Vagina (tissue), 2 donors: ENCODE measurements at places on chromosomes 2 and 18. TPM values are rescaled to one million over a fixed set of nuclear protein-coding genes. Genes with fewer than 3 reads are reported as not detected.

Gene EMILIN1
- total RNA-seq, result 100 TPM

Gene ZNF142
- 22.8 TPM for total RNA-seq

- DNase-seq, result no peak
Measured at GRCh38 chr18:77160515-77160914, 27.9 kb upstream of the MBP start.

DNA sequence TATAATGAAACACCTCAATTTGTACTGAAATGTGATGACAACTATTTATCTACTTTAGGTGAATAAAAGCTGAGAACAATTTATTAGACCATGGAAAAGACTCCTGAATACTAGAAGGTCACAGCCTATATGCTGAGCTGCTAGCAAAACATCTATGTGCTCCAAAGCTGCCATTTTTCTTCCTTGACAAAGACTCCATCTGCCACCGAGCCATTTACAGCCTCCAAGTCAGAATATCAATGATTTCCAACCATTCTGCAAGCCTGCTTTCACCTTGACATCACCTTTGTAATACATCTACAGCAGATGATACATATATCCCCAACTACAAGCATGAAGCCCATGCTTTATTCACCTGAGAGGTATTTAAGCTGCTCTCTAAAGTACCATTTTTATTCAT, 84.9 kb downstream of the BAZ2B start:
- DNase-seq, result no peak

Gene TXNDC2
- 0.49 TPM for total RNA-seq

Gene SLC5A7
- 1.7 TPM for total RNA-seq

DNA sequence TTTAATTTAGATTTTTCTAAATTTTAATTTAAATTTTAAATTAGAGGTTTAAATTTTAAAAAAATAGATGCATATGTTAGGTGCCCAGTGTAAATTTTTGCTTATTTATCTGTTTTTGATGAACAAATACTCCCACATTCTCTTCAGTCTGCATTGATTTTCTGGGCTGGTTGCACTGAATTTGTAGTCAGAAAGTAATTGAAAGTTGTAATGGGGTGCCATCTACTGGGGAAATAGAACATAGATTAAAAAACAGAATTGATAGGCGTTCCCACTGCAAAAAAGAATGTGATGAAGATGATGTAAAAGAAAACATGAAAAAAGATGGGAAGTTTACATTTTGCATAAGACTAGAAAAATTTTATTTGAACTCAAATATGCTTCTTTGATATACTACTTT, 51.7 kb upstream of the CCDC85A start:
- no peak for DNase-seq

Gene NOL4
- total RNA-seq, result not detected

Gene SERPINB3
- total RNA-seq, result 464 TPM

Gene CRYBA2
- not detected for total RNA-seq

DNA sequence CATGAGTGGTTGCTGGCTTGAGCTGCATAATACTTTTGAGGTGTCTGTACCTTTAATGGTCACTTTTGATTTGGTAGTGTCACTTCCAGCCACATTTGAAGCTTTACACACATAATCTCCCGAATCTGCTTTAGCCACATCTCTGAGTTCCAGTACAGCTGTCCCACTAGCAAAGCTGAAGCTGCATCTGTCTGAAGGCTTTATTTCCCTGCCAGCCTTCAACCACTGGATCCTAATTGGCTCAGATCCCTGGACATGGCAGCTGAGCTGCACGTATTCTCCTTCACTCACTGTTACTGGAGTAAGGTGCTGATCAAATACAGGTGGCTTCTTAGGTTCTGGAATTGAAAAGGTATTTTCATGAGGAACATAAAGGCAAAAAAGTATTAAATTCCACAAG, 99.7 kb downstream of the TTN start:
- no peak for DNase-seq

DNA sequence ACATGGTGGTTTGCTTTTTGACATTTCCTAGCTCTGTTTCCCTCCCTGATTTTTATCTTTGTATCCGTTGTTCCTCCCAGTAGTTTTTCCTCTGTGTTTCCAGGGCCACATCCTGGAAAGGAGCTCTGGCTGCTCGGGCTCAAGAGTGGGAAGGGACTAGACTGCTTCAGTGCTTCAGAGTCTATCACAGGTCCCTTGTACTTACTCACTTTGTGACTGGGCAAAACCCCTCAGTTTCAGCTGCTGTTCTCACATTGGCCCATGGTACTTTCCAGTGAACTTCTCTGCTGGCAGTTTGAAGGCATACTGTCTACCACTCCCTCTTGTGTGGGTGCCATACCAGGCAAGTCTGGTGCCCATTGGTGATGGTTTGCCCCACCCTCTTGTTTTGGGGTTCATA, 7.5 kb upstream of the STAMBP start:
- peak; percentile 37 for DNase-seq

GRCh38 chr2:176768185-176768584, 444.4 kb upstream of the HNRNPA3 start:
- no peak for DNase-seq

GRCh38 chr18:48885266-48885923, 65.4 kb downstream of the SMAD7 start:
- no peak for DNase-seq

- DNase-seq, result no peak
Measured at GRCh38 chr2:142175813-142176338, 45.1 kb upstream of the LRP1B start.

GRCh38 chr2:43417300-43417699, 178.5 kb downstream of the THADA start:
- DNase-seq, result no peak

Gene SERPINB12
- total RNA-seq, result 20.1 TPM

- no peak for DNase-seq
Measured at GRCh38 chr2:42328148-42328833, 32.7 kb downstream of the COX7A2L start.

- no peak for DNase-seq
Measured at GRCh38 chr2:25115902-25116301, 52.5 kb downstream of the POMC start.

GRCh38 chr2:33900610-33901009, 301.5 kb upstream of the FAM98A start:
- DNase-seq, result no peak

DNA sequence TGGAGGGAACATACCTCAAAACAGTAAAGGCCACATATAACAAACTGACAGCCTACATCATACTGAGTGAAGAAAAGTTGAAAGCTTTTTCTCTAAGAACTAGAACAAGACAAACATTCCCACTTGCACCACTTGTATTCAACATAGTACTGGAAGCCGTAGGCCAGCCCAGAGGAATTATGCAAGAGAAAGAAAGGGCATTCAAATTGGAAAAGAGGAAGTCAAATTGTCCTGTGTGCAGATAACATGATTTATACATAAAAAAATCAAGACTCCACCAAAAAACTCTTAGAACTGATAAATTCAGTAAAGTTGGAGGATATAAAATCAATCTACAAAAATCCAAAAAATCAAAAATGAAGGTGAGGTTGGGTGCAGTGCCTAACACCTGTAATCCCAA, 8.0 kb upstream of the KDM3A start:
- no peak for DNase-seq

GRCh38 chr2:155368934-155369333, 670.4 kb downstream of the KCNJ3 start:
- no peak for DNase-seq

DNA sequence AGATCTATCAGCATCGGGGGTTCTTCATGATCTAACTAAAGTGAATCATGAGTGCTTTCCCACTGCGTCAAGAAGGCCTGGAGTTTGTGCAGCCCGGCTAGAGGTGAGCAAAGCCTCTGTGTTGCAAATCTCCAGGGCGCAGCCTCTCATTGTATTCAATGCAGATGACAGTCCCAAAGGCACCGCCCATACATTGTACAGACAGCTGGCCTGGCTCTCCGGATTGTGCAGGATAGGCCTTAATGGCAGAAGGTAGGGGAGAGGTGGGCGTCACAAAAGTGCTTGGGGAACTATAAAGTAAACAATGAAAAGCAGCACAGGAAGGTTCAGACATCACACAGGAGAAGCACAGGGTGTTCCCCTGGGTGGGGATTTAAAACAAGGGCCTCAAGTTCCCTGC, 907 bp upstream of the GYPC start:
- peak; percentile 49 for DNase-seq

Gene PLGLB1
- 2.2 TPM for total RNA-seq

- DNase-seq, result no peak
Measured at GRCh38 chr2:68762665-68763064, 28.1 kb downstream of the ARHGAP25 start.

DNA sequence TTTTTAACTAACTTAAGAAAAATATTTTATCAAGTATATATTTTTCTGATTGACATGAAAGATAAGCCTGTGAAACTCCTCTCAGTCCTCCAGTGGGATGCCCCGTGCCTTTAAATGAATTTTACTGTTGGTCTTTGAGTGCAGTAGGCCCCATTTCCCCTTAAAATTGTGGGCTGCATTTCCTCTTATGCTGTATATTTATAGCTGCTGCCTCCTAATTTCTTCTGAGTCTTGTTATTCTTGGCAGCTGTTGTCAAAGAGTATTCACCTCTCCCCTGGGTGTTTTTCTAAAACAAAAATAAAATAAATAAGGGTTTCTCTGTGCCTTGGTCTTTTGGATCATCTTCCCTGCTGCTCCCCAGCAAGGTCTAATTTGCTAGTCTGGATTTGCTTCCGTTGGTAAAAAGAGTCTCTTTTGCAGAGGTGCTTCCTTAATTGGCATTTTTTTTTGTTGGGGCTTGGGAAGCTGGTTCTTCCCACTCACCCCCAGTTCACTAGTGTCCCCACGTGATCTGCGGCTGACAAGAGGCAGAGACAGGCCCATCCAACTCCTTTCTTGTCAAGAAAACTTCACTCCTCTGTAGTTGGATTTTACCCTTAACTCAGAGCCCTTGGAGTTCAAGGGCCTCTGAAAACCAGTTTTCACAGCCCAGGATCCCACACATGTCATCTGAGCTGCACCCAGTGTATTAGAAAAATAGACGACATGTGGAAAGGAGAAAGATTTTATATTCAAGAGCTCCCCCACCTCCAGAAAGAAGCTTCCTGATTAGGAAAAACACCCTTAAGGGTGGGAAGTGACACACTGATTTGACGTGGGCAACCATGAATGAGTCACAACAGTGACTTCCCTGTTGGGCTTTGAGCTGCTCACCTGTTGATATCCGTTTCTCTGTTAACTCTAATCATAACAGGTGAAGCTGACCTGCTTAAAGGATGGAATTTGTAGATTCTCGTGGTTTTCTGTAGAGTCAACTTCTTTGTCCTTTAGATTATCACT, 431.5 kb downstream of the DCDC2C start:
- DNase-seq, result no peak

DNA sequence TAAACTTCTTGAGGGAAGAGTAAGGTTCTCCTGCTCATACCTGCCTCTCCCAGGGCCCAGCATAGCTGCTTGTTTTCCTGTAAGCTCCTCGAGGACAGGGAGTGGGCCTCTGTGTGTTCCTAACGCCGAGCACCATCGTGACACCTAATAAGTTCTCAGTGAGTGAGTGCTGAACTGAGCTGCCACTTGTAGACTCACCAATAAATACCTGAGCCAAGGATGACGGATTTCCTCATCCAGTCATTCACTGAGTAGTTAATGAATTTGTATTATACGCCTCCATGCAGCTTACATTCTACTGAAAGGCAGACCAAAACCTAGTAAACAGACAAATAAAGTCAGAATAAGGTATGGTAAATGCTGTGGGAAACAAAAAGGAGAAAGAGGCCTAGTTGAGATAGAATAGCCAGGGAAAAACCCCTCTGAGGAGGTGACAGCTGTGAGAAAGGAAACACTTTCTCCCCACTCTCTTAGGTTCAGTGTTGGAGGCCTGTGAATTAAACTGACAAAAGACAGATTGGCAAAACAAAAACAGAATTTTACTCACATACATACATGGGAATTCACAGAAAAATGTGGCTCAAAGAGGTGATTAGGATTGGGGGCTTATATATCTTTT, 138.6 kb downstream of the B3GNT2 start:
- no peak for DNase-seq

- DNase-seq, result no peak
Measured at GRCh38 chr2:5690286-5690685, 1.9 kb upstream of the SOX11 start.

DNA sequence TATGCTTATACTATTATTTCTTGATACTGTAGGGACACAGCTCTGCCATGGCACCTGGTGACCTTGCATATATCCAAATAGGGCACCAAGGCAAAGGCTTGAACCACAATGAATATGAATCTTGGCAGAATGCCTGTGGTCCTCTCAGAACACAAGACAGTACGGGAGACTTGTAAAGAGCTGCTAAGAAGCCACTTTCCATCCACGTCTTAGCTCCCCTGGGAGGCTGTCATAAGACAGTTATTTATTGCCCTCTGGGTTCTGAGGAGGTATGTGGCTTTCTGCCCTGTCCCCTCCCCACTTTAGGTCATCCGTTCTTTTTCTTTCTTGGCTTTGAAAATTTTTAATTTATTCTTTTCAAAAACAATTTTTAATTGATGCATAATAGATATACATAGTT, 29.8 kb upstream of the MRPL33 start:
- no peak for DNase-seq

GRCh38 chr2:107340955-107341354, 455.0 kb upstream of the ST6GAL2 start:
- DNase-seq, result no peak

DNA sequence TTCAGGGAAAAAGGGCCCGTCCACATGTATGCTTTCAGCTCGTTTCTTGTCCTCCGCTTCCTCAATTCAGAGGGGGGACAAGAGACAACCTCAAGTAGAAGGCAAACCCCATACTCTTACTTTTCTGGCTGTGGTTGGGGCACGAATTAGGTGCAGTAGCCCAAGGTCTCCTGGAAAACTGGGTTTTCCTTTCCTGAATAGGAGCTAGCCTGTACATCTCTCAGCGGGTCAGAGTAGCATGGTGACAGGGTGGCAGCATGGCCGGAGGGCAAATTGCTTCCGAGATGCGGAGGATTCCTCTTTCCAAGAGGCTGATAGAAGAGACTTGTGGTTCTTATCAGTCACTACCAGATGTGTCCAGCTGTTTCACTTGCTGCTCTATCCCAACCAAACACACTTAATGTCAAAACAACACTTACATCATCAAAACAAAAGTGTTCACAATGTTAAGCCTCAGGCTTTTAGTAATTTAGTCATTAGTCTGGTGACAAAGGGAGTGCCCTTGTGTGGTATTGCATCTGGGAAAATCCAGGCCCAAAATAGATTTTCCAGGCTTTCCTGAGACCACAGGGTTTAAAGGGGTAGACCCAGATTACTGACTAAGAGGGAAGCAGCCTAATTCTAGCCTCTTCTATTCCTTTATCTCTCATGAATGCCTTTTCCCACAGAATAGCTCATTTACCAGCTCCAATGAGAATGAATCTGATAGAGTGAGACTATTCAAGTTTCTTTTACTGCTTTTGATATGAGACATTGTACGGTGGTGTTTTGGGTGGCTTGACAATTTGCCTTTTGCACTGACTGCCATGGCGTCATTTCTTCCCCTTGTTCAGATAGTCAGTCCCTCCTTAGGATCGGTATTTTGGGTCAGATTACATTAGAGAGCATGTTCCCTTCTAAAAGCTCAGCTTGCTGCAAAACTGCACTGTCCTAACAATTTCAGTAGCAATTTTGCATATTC, 162.0 kb downstream of the LTBP1 start:
- no peak for DNase-seq

Gene ADRA2B
- 0.49 TPM for total RNA-seq

Gene SP140L
- 11.5 TPM for total RNA-seq

Gene CYP27A1
- total RNA-seq, result 30.0 TPM

Gene GREB1L
- 0.98 TPM for total RNA-seq
